GM12878 (cell line): ENCODE measurements at places on chromosomes 1 and 21.

- DNase-seq, result no peak
Observed at GRCh38 chr1:21436488-21437340, 3.2 kb upstream of the NBPF3 start.

- no peak for DNase-seq
Observed at GRCh38 chr1:202073206-202073605, 49.5 kb upstream of the GPR37L1 start.

DNA sequence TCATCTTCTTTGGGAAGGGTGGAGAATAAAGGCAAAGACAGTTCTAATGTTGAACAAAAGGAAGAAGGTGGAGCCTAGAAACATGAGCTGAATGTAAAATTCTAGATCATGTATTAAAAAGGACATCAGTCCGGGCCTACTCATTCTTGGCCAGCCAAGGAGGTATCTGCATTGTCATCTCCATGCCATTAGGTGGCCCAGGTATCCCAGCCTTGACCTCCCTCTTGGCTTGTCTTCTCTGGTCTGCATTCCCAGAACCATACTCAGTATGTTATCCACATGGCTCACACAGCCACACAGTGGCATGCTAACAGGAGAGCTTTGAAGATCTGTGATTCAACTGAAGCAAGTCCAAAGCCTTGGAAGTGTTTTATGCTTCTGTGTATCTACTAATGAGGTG lies 369.8 kb upstream of the KAZN start:
- no peak for DNase-seq

- no peak for DNase-seq
Observed at GRCh38 chr1:195721210-195721971, 886.8 kb downstream of the KCNT2 start.

DNA sequence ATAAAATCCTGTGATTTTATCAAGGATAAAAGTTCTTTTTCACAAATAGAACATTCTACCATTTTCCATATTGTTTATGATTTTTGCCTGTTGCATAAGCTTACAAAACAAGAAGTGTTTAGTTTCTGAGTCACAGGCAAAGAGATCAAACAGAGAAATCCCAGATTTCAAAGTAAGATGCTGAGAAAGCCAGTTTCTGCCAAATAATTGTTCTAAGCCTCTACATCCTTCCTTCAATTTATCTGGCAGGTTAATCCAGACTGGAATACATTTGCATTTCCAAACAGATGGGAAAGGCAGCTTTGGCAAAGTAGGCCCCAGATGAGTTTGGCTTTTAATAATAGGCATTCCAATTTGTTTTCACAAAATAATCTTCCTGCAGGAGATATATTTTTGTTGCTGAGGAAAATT lies 2.5 kb downstream of the SLC1A7 start:
- DNase-seq, result no peak

GRCh38 chr1:3846541-3846940 lies 10.5 kb downstream of the CEP104 start:
- no peak for DNase-seq

DNA sequence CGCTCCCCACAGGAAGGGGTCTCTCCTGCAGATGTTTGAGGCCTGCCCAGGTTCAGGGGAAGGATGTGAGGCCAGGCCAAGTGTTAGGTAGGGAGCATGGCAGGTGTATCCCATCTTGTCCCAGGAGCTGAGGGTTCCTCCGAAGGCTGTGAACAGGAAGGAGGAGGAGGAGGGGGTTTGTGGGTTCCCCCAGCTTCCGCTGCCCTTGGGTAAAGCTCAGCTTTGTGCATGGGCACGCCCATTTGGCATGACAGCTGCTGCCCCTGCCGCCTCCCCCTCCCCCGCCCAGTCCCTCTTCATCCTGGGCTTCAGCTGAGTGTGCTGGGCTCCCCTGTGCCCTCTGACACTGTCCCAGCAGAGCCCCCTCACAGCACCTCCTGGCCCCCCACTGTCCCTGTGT lies 25.5 kb downstream of the TNFRSF8 start:
- no peak for DNase-seq

DNA sequence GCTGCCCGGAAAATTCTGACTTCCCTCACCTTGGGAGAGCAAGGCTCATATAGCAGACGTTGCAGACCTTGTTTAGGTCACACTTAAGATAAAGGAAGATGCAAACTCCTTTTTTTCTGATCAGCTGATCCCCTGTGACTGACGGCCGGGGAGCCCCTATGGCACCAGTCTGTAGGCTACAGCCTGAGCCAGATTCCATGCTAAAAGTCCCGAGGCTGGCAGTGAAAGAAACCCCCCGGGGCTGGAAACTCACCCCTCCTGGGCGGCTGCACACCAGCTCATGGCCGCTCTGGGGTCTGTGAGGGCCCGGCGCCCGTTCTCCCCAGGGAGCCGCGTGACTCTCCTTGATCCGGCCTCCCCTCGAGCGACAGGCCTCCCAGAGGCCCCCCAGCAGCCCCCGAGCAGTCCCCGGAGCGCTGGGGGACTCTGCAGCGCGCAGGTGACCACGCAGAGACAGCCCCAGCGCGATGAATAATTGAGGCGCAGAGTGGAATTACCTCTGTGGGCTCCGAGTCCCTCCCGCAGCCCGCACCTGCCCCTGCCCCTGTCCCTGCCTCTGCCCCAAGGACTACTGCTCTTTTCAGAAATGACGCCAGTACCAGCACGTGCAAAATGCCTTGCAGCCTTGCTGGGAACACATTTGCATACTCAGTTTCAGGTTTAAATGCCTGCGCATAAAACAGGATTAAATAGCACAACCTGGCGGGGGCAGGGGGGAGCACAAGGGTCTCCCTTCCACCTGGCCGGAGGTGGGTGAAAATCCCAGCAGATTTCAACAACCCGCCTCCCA lies 62.6 kb upstream of the CLDN14 start:
- DNase-seq, result peak; percentile 70

DNA sequence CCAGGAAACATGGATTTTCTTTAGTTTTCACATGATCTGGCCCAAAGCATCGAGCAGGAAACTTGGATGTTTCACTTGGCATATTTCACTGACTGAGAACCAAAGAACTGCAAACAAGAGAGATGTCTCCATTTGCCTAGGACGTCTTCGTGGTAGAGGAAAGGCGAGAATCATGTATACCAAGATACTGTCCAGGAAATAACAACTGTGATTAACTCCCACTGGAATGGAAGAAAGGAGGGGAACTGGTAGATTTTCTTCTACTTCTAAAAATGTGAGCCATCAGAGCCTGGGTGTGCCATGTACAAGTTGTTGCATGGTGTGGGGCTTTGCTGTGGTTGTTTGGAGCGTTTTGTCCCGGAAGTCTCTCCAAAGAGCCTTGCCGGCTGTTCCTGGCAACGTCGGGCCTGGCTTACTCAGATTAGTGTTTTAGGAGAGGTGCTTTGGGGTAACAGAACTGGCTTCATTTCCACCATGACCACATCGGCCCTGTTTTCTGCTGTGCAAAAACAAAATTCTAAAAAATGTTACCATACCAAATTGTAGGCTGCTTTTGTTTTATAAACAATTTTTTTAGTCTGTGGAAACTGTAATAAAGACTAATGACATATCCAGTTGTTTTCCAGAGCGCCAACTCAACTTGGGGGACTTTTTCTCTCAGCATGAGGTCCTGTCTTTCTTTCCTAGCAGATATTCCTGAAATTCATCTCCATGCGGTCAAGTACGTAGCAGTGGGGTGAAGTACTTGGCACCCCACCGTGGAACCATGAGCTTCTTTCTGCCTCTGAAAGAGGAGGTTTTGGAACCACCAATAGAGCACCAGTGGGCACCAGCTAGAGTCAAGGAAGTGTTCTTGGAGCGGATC lies 118.3 kb downstream of the TM2D1 start:
- DNase-seq, result no peak

- DNase-seq, result no peak
Observed at GRCh38 chr1:208248991-208249696, 5.0 kb upstream of the PLXNA2 start.

DNA sequence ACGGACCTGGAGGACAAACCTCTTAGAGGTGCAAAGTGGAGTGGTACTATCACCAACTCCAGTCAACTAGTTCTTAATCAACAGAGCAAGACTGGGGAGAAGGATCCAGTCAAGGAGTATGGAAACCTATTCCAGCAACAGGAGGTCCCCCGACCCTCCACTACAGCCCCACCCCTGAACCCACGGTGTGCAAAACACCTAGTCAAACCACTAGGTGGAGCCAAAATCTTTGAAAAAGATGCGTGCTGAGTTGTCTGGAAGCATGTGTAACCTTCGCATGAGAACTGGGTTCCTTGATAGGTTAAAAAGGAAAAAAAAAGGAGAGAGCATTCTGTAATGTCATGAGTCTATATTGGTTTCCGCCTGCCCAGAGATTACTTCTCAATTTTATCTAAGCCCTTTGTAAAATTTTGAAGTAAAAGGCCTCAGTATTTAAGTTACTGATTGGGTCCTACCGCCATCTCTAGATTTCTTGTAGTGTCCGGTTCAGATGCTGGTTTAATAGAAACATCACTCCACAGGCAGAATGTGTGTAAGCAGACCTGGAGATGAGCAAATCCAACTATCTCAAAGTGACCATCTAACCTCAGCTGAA lies 81.9 kb upstream of the HAO2 start:
- DNase-seq, result no peak

DNA sequence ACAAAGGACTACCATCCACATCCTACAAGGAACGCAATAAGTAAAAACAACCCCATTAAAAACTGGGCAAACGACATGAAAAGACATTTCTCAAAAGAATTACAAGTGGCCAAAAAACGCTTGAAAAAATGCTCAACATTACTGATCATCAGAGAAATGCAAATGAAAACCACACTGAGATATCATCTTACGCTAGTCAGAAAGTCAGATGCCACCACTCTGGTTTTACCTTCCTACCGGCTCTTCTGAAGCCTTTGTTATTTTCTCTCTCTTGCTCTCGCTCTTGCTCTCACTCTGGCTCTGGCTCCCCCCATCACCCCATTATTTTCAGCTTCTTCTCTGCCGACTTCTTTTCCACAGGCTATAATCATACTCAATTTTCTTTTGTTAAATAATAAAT lies 38.8 kb downstream of the VPS45 start:
- no peak for DNase-seq
